ENCODE measurements at places on chromosomes 4 and X.
A peak's percentile ranks its signal among the peaks of the same experiment; 100 is the strongest.

DNA sequence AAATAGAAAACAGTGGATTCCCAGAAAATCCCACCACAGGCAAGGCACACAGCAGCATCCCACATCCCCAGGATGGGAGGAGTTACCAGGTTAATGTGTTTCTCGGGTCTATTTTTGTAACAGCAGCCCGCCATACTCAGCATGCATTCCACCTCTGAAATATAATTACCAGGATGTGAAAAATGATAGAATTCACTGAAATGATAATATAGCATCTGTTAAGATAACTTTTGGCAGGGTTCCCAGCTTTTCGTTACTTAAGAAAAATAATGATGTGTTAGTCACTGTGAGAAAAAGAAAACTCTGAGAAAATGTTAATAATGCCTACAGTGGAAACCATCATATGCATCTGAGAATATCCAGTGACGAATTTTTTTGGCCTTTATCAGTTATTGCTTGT, 87.1 kb downstream of the VCX2 start:
- DNase-seq, result peak; percentile 59

- no peak for DNase-seq
These were observed 6.4 kb downstream of the SCML2 start for GRCh38 chrX:18348047-18348446.

DNA sequence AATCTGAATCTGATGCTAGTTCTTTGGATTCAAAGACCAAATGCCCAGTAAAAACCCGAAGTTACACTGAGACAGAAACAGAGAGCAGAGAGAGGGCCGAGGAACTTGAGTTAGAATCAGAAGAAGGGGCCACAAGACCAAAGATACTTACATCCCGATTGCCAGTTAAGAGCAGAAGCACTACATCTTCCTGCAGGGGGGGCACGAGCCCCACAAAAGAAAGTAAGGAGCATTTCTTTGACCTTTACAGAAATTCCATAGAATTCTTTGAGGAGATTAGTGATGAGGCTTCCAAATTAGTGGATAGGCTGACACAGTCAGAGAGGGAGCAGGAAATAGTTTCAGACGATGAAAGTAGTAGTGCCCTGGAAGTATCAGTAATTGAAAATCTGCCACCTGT, 309.3 kb downstream of the ANK2 start:
- DNase-seq, result no peak

DNA sequence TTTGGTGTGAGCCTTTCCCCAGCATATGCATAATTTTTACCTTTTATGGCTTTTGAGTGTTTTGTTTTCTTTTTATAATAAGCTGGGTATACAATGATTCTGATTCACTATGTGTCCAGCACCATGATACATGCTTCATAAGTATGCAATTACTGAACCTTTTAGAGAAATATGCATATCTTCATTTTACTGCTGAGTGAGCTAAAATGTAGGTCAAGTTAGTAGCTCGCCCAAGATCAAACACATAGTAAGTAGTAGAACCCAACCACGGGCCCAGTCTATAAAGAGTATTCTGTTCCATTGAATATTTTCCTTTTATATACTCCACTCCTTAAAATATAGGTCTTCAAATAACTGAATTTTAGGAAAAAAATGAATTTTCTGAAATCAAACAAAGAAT, 362.4 kb upstream of the HTR2C start:
- DNase-seq, result no peak

DNA sequence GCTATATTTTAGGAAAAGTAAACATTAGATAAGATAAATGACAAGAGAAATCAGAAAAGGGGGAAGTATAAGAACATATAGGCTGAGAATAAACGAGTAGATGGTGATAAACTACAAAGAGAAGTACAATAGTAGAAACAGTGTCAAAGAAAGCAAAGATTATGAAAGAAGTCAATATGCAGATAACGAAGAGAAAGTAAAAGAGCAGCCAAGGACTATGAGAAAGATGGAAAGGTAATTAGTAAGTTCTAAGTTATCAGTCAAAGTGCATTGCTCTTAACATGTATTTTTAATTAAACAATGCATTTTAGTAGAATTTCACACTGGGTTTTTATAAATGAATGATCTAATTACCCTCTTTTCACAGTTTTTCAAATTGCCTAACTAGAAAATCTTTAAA, 1801.3 kb upstream of the PCDH10 start:
- no peak for DNase-seq

- no peak for DNase-seq
These were observed 142.4 kb upstream of the ANKRD50 start for GRCh38 chr4:124854968-124855367.

- no peak for DNase-seq
These were observed 92.7 kb downstream of the PJA1 start for GRCh38 chrX:69072486-69073006.

DNA sequence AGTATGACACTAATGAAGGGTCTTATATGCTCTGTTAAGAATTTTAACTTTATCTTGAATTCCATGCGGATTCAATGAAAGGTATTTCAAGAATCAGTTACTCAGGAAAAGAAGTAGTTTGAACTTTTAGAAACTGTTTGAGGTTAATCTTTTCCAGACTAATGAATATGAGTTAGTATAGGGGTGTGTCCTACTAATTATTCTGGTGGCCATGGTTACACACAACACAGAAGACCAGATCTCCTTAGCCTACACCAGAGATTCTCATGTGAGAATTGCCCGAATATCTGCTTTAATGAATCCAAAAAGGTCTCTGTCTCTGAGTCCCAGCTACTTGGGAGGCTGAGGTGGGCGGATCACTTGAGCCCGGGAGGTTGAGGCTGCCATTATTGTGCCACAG, 100.4 kb downstream of the MMRN1 start:
- no peak for DNase-seq
